Hematopoietic multipotent progenitor cell treated with erythropoietin and hydrocortisone succinate and interleukin-3 and kit ligand, for 4 days (in vitro differentiated cells): ENCODE measurements at places on chromosomes 6 and 20.

- no peak for DNase-seq
Observed at GRCh38 chr6:114284281-114284680, 58.5 kb downstream of the HS3ST5 start.

DNA sequence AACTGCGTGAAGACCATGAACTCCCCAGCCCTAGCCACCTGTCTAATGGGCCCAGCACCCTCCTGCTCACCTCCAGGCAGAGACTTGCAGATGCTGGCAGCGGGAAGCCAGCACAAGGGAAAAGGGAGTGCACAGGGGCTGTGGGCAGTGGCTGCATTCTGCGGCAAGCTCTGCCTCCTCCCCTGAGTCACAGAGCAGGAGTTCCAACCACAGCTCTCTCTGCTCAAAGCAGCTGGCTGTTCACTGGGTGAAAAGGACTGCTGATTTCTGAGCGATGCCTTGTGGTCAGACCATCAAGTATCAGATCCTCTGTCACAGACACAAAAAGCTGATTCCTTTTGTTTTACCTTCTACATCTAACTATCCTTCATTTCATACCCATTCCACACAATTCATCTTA, 10.5 kb downstream of the NKX2-2 start:
- no peak for DNase-seq

- DNase-seq = no peak
Observed at GRCh38 chr6:77674211-77674610, 21.4 kb downstream of the MEI4 start.

GRCh38 chr6:25404693-25405169, 125.6 kb downstream of the CARMIL1 start:
- DNase-seq = peak; percentile 55

DNA sequence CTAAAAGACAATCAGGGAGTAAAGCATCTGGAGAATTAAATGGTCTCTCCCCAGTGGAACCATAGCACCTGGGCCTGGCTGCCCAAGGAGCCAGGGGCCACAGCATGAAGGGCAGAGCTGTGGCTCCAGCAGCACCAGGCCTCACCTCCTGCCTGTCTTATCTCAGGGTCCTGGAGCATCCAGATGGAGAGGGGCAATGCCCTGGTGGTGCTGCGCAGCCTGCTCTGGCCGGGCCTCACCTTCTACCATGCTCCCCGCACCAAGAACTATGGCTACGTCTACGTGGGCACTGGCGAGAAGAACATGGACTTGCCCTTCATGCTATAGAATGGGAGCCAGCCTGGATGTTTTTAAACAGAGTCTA, 17.0 kb downstream of the MRPS18A start:
- no peak for DNase-seq

DNA sequence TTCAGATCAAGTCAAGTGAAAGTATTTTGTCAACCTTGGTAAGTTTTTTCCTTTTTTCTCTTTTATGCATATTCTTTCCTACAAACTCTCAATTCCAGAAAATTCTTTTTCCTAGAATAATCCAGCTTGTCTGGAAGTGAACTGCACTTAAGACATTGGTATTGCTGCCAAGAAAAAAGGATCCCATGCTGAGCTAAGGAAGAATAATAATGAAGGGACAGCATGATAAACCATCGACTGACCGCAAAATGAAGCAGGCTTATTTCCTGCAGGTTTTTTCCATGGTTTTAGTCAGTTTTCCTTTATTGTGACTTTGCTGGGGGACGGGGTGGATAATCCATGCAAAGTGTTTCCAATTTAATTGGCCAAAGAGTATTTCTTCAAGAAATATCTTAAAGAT, 857.6 kb upstream of the SLC35B3 start:
- no peak for DNase-seq

DNA sequence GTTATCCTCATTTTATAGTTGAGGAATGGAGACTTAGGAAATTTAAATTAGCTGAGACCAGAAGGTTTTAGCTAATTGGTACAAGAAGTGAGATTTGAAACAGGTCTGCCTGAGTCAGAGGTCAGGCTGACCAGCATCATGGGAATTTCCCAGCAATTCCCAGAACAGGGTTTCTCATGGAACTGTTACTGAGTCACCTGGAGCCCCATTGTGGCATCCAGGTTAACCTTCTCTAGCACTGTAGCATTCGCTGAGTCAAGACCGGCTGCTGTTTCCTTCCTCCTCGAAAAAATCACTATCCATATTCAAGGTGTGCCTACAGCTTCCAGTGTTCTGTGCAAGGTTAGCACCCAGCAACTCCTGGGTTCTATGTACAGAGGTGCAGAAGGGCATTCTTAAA, 238.0 kb upstream of the MAN1A1 start:
- DNase-seq = no peak

GRCh38 chr6:169398342-169399105, 144.9 kb upstream of the THBS2 start:
- no peak for DNase-seq

DNA sequence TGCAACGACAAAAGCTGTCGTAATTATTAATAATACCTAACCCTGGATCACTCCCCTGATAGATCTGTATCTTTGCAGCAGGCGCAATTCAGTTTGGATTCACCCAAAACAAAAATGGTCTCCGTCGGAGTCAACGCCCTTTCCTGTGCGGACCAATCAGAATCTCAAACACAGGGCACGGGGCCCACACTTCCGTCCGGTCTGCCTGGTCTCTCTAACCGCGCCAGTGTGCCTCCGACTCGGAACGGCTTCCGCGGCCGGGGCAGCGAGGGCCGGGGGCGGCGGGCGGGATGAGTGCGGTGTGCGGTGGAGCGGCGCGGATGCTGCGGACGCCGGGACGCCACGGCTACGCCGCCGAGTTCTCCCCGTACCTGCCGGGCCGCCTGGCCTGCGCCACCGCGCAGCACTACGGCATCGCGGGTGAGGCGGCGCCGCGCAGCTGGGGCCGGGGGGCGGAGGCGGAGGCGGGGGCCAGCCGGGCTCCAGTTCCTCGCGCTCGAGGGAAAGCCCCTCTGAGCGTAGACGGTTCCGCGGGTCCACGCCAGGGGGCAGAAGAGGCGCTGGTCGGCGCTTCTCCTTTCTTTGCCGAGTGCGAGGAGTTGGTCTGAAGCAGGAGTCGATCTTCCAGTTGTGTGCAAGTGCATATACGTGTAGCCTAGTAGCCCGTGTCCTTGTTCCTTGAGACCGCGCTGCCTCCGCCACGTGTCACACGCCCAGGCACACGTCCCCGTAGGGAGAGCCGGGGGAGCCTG, at the start of gene PEX7:
Gene PEX7, plus strand, starts transcription at position 217 of the 752 bp plus-strand sequence. Its CDS starts 74 bp downstream, at position 291.
- DNase-seq = peak; percentile 98

GRCh38 chr6:108944071-108944470, 95.8 kb downstream of the ARMC2 start:
- peak; percentile 24 for DNase-seq

DNA sequence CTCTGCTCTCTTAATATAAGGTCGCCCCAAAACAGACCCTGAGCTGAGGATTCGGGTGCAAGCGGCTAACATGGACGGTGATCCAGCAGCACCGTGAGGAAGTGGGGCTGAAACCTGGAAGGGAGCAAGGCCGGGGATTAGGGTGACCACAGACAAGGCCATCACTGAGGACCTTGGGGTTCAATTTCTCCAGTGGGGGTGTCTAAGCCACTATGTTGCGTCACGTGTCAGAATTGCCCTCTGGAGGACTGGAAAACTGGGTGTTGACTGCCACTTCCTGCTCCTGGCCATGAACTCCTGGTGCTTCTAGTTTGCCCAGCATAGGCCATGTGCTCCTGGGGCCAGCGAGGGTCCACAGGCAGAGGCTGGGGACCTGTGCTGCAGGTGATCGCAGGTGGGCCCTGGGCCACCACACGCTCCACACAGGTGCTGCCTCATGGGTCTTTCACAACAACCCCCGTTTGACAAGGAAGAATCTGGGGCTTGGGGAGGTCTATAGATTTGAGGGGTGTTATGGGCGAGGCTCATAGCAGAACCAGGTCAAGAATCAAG, 101.9 kb downstream of the CDH26 start:
- no peak for DNase-seq

DNA sequence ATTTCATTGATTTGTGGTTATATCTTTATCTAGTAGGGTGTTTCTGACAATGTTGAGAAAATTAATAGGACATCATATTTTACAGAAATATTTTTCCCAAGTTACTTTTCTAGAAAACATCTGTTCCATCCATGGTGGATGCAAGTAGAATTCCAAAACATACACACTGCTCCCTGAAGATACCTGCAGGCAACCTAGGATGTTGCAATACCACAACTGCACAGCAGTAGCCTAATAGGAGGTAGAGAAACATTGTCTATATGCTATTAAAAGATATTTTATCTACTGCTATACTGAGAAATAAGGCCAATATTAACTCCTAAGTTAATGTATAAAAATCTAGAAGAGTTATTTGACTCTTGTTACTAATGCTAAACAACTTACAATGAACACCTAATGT, 6.8 kb downstream of the ILRUN start:
- no peak for DNase-seq

DNA sequence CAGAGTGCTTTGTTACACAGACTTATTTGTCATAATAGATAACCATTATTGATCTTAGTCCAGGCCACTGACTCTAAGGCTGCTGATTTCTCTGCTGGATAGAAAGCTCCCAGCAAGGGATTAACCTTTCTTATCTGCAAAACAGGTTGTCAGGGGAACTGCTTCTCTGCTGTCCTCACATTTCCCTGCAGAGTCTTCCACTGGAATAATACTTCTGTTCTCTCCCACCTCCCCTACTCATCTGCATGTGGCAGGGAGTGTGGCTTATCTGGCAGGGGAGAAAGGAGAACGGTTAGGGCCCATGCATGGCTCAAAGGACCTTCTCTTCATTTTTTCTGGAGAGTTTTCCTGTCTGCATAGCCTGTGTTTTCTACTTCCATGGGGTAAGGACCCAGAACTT, 86.2 kb downstream of the LAMP5 start:
- no peak for DNase-seq

- no peak for DNase-seq
Observed at GRCh38 chr6:79438030-79438429, 99.2 kb downstream of the LCA5 start.

- DNase-seq = no peak
Observed at GRCh38 chr6:37283268-37283667, 25.3 kb upstream of the TMEM217 start.

DNA sequence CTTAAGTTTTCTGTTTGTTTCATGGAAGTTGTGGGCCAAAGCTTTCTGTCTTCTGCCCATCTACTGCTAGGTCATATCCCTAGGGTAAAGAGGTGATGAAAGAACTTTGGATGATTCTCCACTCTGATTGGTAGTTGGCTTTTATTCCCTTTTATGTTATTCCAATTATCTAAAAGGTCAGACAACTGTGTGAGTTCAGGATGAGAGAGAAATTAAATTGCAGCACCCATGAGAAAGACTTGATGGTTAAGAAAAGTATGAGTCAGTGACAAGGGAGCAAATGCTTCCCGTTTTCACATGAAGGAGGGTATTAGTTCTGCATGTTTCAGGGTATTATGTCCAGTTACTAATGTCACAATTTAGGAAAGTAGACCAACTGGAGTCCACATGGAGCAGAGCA, 136.3 kb downstream of the CD109 start:
- DNase-seq = no peak

GRCh38 chr6:131952886-131953509, 1.8 kb upstream of the CCN2 start:
- DNase-seq = no peak

GRCh38 chr6:30847421-30847970, 36.8 kb upstream of the DDR1 start:
- DNase-seq = no peak

- no peak for DNase-seq
Observed at GRCh38 chr6:87600576-87600975, 10.6 kb downstream of the ORC3 start.

- DNase-seq = no peak
Observed at GRCh38 chr6:121000381-121000780, 333.9 kb downstream of the TBC1D32 start.

GRCh38 chr20:15895560-15896084, 677.6 kb downstream of the KIF16B start:
- DNase-seq = peak; percentile 51

GRCh38 chr6:164097551-164098398, 683.3 kb downstream of the QKI start:
- DNase-seq = peak; percentile 59

DNA sequence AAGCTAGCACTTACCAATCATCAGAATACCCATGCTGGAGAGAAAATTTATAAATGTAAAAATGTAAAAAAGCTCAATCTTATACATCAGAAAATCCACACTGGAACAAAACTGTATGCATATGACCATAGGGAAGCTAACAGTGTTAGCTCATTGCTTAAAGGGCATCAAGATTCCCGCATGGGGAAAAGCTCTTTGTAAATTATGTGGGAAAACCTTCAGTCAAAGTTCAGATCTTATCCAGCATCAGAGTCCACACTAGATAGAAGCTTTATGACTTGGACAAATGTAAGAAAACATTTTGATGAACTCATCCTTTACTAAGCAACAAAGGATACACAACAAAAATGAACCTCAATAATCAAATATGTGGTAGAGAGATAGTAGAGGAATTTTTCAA, 34.7 kb downstream of the ZKSCAN8 start:
- no peak for DNase-seq

GRCh38 chr6:7058250-7058923, 49.4 kb upstream of the RREB1 start:
- peak; percentile 91 for DNase-seq

- DNase-seq = no peak
Observed at GRCh38 chr6:27977387-27977786, 20.3 kb downstream of the OR2B6 start.

GRCh38 chr20:62999580-62999979, 7.2 kb downstream of the BHLHE23 start:
- DNase-seq = peak; percentile 36

DNA sequence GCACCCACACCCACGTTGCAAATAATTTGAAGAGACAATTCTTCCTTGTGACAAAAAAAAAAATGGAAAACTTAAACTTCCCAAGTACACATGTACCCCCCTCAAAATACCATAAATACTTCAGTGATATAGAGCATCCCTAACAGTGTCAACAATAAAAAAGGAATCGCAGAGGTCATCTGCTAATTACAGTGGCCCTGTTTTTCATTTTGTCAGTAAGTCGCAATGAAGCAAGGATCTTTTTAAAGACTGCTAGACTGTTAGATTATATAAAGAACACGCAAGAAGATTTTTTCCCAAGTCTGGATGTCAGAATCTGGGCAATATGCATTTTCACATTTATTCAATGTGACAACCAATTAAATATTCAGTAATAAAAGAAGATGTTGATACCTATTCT, 93.9 kb downstream of the EPB41L2 start:
- no peak for DNase-seq

GRCh38 chr6:70864401-70864800, 92.5 kb downstream of the B3GAT2 start:
- peak; percentile 12 for DNase-seq

DNA sequence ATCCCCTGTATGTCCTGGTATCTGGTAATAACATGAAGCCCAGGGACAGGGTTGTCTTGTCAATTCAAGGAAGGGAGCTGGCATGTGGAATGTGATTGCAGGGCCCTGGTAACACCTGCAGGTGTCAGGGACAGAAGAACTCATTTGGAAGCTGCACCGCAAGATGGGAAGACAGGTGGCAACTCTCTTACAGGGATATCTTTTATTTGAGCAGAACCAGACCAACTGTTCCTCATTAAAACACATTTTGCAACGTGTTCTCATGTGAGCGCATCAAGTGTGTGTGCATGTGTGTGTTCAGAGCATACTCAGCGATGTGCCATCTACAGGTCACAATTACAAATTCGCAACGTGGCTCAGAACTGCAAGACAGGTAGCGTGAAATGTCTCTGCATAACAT, 370.9 kb upstream of the SOX4 start:
- DNase-seq = no peak
